Activated gamma-delta T cell treated with anti-CD3 and anti-CD28 coated beads, Interleukin-2, amount 50 U/mL, for 16 hours (primary cell): ENCODE measurements at places on chromosomes 7 and 10.

GRCh38 chr7:75869776-75870379, 9.0 kb upstream of the RHBDD2 start:
- DNase-seq, result no peak

- no peak for DNase-seq
Observed at GRCh38 chr7:30226614-30227268, 57.7 kb upstream of the ZNRF2 start.

- no peak for DNase-seq
Observed at GRCh38 chr10:1762076-1762475, 24.8 kb upstream of the ADARB2 start.

DNA sequence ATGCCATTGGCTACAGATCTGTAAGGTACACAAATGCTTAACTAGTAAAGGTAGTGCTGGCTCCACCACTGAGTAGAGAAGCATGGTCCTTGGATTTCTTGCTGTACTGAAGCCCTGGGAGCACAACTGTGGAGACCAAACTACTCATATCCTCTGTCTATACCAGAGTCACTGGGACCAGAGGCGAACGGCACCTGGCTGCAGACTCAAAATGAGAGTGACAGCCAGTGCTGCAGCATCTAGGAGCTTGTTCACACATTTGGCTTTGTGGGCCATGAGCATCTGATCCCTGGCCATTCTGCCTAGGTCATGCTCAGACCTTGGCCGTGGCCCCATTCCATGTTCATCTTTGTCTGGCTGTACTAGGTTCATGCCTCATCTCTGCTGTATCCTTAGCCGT, 31.9 kb downstream of the LRRC18 start:
- no peak for DNase-seq

DNA sequence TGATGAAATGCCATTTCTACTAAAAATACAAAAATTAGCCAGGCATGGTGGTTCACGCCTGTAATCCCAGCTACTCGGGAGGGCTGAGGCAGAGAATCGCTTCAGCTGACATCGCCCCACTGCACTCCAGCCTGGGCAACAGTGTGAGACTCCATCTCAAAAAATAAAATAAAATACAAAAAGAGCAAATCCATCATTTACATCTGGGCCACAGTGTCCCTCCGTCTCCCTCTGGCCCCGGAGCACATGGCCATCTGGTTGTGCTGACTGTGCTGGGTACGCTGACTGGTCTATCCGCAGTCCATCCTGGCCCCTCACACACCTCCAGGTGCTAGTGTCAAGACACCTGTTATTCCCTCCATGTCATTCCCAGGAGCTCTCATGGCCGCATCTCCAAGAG, 42.1 kb downstream of the KCNH2 start:
- no peak for DNase-seq

GRCh38 chr10:132120200-132120599, 54.5 kb downstream of the JAKMIP3 start:
- DNase-seq, result no peak

DNA sequence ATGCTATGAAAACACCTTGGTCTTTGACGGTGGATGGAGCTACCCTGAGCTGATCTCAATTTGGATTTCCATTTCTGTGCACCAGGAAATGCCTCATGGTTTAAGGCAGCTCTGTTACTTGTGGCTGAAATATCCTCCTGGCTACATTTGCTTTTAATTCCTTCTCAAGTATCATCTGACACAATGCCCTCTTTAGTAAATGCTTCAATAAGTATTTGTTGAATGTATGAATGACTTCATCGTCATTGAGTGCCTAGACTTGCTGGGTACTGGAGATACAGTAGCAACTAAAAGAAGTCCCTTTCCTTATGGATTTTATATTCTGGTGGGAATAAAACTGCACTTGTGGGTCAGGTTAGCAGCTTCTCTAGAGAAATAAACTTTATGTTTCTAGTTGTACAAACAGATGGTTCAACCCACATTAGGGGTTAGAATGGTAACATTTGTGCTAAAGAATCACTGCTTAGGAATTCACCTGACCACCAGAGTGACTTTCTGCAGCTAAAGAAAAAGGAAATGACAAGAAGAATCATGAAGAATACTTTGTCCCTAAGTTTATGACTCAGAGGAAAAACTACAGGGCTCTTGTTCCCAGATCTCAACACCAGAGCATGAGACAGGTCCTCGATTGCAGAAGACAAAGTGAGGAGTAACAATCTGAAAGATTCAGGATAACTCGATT, 21.8 kb upstream of the SMNDC1 start:
- DNase-seq, result no peak

DNA sequence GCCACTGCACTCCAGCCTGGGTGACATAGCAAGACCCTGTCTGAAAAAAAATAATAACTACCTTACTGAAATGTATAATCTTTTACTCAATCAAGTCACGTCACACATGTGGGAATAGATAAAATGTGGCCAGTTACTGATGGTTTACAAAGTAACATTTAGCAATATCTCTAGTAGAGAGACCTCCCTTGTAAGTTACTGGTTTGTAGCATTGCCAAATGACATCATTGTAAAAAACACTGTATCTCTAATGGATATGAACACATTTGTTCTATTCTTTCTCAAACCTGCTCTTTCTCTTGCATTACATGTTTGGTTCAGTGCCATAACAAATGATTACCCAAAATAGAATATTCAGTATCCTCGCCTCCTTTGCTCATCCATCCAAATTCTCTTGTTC, 18.8 kb downstream of the TET1 start:
- DNase-seq, result no peak

DNA sequence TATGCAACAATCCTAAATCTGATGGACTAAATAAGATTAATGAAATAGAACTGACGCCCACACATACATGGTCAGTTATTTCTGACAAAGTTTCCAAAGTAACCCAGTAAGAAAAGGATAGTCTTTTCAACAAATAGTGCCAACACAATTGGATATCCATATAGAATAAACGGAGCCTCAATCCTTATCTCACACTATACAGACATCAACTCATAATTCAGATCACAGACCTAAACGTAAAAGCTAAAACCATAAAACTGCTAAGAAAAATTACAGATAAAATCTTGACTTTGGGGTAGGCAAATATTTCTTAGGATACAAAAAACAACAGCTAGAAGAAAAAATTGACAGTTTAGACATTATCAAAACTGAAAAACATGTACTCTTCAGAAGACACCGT, 8.5 kb downstream of the CACUL1 start:
- no peak for DNase-seq

GRCh38 chr10:22604344-22605126, 109.8 kb downstream of the PIP4K2A start:
- DNase-seq, result no peak

DNA sequence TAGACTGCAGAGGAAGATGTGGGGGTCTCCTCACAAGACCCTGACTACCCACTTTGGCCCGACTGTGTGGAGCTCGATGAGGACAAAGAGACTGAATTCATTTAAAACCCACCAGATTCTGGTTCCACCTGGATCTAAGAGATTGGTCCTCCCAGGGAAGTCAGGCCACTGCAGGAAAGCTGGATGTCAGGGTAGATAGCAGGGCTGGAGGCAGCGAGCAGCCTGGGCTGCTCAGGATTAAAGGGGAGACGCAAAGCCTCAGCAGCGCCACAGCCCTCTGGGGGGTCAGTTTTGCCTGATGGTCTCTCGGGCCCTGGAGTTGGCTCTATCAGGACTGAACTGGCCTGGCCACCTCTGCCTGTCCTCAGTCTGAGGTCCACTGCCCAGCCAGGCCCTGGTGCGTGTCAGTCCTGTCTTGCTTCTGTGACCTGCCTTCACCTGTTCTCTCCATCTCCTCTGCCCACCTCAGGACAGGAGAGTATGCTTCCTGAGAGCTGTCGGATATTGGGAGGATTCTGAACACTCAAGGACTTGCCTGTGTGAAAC, 12.2 kb upstream of the KLRG2 start:
- DNase-seq, result no peak

- no peak for DNase-seq
Observed at GRCh38 chr7:134182078-134182477, 54.9 kb downstream of the LRGUK start.

DNA sequence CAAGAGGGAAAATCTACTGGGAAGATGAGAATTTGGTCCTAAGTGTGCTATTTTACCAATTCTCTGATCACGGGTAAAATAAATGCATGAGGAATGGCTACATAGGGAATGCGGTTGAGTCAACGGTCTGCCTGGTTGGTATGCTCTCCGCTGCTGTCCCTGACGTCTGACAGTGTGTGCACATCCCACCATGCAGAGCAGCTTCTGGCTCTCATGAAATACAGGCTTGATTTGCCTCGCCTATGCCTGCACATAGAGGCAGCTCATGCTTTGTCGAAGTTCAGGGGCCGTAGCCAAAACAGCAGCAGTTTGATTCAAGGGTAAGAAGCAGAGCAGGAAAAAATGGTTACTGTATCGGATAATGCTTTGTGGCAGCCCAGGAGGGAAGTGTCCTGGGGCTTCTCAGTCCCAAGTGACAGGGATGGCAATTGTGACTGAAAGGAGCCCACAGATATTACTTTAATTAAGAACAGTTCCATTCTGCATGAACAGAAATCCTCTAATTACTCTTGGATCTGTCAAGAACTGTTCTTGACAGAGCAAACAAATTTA, 268.4 kb upstream of the SLC26A5 start:
- DNase-seq, result no peak

- no peak for DNase-seq
Observed at GRCh38 chr10:13658871-13659685, 72.3 kb downstream of the PRPF18 start.

GRCh38 chr10:76218035-76218434, 786.6 kb downstream of the LRMDA start:
- no peak for DNase-seq

DNA sequence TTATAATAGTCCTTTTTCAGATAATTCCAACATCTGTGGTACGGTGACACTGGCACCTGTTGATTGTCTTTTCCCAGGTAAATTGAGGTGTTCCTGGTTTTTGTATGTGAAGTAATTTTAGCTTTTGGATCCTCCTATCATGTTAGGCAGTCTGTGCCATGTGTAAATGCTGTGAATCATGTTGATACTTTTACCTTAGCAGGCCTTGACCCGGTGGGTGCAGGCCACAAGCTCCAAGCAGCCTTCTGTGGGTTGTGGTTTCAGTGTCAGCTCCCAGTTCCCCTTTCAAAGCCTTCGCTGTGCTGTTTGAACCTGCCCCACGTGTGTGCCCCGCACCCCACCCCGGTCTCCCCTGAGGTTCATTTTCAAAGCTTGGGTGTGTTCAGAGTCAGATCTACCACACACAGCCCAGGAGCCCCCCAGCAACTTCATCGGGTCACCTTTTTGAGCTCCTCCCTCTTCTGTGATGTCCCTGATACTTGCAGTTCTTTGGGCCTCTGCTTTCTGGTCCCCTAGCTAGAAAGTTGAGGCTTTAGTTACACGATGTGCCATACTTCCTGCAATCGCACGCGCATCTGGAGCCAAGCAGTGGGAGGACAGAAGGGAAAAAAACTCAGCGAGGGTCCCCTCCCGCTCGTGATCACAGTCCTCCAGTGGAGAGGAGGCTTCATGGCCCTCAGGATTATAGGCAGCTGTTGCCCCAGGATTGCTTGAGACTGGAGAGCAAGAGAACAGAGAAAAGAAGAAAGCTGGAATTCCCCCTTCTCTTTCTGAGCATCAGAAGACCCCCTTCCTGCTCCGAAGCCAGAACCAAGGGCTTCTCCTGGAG, 8.7 kb upstream of the BHLHA15 start:
- peak; percentile 41 for DNase-seq

GRCh38 chr7:130901209-130901783, 167.3 kb upstream of the KLF14 start:
- no peak for DNase-seq

GRCh38 chr7:138952791-138953190, 28.4 kb downstream of the KIAA1549 start:
- DNase-seq, result no peak

DNA sequence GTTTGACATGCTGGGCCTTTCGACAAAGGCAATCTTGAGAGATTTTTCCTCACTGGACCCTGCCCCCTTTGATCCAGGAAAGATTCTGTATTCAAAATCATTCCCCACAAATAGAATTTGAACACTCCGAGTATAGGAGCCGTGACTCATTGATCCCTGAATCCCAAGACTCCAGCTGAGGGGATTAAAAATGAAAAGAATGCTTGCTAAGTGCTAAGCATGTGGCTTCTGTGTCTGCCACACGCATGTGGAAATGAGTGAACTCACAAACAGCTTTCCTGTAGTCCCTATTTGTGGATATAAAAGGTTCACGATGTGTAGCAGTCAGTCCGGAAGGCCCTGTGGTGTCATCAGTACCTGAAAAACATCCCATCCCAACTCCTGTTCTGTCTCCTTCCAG, 674.3 kb downstream of the SDK1 start:
- no peak for DNase-seq

- no peak for DNase-seq
Observed at GRCh38 chr7:47347346-47347745, 234.6 kb downstream of the TNS3 start.

DNA sequence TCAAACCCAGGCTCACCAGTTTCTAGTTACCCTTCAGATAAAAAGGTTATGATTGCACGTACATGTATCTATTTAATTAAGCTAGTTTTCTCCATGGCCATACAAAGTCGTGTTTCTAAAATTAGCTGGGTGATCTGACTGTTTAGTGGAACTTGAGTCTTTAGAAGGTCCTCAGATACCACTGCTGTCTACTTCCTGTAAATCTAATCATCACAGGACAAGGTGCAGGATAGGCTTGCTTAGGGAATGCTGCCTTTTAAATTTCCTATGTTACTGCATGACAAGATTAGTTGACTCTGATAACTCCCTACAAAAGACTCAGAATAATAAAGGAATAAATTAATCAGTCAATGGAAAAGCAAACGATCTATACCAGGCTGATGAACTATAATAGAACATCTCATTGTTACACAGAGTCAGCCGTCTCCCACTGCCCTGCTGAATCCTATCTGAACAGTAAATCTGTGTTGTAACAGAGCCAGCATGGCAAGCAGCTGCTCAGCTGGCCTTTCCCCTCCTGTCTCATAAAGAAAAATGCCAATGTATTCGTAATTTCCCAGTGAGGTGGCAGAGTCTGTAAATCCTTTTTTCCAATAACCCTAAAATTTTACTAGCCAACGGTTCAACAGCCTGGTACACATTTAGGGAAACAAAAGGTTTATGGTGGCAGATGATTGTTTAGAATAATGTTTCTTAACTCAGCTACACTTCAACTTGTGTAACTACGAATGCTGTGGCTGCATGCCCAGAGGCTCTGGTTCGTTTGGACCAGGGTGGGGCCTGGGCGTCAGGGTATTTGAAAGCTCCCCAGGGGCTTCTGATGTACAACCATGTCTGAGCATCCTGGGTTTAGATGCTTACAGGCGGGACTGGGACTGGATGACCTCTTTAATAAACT, 318.0 kb downstream of the PAXIP1 start:
- no peak for DNase-seq

DNA sequence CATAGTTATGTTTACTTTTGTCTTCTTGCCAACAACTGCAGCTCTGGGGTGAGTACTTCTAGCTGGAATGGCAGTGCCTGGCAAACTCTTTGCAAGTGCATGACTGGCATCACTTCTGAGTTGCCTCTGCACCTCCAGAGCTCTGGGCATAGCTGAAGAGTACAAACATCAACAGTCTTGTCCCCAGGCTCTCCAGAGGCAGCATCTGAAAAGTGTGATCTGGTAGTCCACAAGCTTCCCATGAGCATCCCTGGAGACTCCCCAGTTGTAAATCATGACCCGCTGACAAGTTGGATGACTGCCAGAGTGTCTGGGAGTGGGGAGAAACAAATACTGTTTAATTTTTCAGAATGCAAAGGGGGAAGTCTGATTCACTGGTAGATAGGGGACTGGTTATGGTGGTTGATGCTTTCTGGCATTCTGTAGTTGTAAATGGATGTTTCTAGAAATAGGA, 138.9 kb upstream of the CDK13 start:
- no peak for DNase-seq
